ENCODE measurements at places on chromosomes 1 and 21.

- no peak for DNase-seq
Observed at GRCh38 chr1:229653420-229653819, 27.4 kb downstream of the URB2 start.

GRCh38 chr1:151519667-151520066 is 8.5 kb downstream of the CGN start:
- no peak for DNase-seq

DNA sequence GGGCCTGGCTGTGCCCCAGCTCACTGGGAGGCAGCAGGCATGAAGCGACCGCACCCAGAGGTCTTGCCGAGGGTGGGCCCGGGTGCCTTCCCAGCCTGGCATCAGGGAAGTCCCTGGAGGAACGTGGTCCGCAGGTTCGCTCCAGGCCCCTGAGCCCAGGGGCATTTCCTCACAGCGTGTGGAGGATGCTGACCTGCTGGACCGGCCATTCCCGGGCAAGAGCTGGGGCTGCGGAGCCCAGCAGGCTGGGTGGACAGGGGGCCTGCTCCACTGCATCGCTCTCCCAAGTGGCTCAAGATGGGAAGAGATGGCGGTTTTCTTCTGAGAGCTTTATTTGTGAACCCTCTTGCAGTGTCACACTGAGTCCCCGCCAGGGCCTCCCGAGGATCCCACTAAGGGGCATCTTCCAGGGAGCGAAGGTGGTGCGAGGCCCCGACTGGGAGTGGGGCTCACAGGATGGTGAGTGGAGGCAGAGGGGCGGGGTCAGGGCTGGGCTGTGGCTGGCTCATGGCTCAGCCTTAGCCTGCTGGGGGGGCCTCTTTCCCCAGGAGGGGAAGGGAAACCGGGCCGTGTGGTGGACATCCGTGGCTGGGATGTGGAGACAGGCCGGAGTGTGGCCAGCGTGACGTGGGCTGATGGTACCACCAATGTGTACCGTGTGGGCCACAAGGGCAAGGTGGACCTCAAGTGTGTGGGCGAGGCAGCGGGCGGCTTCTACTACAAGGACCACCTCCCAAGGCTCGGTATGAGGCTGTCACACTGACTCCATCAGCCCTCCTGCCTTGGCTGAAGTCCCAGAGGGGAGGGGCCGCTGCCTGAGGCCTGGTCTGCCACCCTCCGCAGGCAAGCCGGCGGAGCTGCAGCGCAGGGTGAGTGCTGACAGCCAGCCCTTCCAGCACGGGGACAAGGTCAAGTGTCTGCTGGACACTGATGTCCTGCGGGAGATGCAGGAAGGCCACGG is 7.2 kb upstream of the MMP23B start:
- no peak for DNase-seq

DNA sequence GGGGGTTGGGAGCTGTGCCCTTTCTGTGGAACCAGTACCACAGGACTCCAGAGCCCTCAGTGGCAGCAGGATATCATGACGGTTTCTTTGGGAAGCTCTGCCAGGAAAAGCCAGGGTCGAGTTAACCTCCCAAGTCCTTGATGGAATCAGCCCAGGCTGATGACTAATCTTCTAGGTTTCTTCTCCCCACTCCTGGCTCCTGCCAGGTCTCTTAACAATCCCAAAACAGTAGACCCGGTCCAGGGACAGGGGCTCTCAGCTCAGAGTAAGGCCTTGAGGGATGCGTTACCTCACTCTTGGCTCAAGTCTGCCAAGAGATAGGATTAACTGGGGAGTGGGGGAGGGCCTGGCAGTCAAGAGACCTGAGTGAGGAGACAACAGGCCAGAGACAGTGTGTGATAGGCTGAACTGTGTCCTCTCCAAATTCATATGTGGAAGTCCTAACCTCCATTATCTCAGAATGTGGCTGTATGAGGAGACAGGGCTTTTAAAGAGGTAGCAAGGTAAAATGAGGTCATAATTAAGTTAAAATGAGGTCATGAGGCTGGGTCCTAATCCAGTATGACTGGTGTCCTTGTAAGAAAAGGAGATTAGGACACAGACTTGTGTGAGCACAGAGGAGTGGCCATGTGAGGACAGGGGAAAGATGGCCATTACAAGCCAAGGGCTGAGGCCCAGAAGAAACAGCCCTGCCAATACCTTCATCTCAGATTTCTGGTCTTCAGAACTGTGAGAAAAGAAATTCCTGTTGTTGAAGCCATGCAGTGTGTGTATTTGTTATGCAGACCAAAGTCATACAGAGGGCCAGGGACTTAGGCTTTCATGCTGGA is 95.0 kb downstream of the BEND5 start:
- DNase-seq, result no peak

GRCh38 chr1:51420867-51421627 is 90.7 kb upstream of the TTC39A start:
- DNase-seq, result no peak

GRCh38 chr1:220927442-220927841 is 48.2 kb downstream of the HLX start:
- no peak for DNase-seq

DNA sequence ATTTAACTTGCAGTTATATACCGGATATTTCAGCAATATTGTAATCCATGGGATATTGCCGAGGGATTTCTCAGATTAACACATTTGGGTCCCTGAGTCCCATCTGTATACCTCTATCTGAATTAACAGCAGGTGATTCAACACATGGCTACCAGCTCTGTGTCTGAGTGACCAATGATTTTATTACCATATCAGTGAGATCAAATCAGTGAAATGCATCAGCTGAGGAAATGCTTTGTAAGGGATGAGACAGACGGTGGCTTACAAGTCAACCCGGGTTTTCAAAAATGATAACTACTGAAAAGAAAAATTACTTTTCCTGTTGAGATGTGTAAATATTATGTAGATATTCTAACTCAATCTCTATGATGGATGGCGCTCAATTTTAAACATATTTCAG is 504.1 kb upstream of the PKN2 start:
- no peak for DNase-seq

GRCh38 chr1:51325391-51325790 is 5.0 kb downstream of the TTC39A start:
- no peak for DNase-seq

- no peak for DNase-seq
Observed at GRCh38 chr21:39842741-39843459, 24.3 kb upstream of the PCP4 start.

DNA sequence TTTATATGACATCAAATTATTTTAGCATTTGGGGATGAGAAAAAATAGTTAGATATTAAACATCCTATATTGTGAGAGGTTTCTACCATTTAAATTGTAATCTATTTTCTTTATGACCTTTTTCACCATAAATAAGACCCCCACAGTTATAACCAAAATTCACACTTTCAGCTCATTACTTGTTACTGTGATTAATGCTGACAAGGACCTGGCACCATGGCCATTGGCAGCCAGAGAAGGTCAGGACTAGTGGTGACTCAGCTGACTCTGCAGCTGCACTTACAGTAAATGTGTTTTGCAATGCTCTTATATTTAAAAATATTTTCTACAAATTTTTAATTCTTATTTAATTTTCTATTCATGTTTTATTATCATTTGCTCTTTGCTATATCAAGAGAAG is 133.3 kb upstream of the C1orf105 start:
- DNase-seq, result no peak

DNA sequence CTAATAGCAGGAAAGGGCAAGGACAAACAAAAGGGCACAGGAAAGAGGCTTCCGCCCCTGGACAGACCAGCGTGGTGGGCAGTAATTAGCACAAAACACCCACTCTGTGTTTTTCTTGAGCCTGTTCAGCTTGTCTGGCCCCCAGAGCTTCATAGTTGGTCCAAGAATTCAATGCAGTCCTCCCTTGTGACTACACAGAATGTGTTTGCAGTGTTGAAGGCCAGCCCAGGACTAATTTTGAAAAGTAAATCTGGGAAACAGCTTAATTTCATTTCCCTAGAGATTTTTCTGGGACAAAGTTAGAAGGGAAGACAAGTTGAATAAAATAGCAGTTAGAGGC is 49.2 kb upstream of the LMO4 start:
- DNase-seq, result no peak

GRCh38 chr1:228980232-228980937 is 245.1 kb downstream of the RHOU start:
- DNase-seq, result no peak

DNA sequence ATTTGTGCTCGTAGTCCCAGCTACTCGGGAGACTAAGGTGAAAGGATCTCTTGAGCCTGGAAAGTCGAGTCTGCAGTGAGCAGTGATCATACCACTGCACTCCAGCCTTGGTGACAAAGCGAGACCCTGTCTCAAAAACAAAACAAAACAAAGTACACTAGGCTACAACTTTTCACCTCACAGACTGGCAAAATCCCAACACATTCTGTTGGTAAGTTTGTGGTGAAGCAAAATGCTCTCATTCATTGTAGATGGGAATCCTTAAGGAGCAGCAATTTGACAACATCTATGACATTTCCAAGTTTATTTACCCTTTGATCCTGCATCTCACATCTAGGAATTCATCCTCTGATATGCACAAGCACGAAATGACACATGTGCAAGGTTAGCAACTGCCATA is 20.2 kb upstream of the SLC1A7 start:
- no peak for DNase-seq

DNA sequence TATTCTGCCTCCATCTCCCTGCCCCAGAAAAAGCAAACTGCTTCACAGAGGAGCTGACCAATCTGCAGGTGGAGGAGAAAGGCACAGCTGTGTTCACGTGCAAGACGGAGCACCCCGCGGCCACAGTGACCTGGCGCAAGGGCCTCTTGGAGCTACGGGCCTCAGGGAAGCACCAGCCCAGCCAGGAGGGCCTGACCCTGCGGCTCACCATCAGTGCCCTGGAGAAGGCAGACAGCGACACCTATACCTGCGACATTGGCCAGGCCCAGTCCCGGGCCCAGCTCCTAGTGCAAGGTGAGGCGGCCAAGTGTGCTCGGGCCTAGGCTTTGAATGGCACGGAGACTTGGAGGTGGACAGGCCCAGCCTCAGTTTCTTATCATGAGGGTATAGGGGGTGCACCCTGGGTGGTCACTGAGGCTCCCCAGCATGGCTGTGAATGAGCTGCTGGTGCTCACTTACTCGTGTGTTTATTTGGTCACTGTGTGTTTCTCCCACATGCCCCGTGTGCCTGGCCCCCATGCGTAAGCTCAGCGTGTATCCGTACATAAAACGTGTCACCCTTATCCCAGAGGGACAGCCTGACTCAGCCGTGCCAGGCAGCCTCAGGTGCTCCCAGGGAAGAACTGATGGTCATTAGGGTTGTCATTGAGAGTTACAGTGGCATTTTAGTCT is 75.8 kb downstream of the OBSCN start:
- DNase-seq, result peak; percentile 13

- no peak for DNase-seq
Observed at GRCh38 chr21:36015045-36015444, 45.3 kb downstream of the SETD4 start.

- no peak for DNase-seq
Observed at GRCh38 chr1:86151427-86151826, 5.1 kb downstream of the COL24A1 start.

DNA sequence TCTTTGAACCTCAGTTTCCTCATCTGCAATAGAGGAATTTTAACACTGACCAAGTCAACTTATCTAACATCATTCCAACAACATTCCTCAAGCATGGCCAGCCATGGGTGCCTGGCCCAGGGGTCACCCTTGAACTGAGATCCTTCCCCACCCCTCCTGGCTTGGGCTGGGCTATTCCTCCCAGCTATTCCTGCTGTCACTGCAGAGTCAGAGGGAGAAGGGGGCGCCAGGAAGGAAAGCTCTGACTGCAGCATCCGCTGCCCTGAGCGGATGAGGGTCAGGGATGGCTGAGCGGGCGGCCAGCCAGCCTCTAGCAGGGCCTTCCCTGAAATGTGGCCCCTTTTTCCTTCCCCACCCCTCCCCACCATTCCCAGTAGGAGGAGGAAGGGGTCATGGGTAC is 3.1 kb downstream of the TINAGL1 start:
- no peak for DNase-seq

- DNase-seq, result no peak
Observed at GRCh38 chr1:116513956-116514355, 56.9 kb downstream of the CD58 start.

DNA sequence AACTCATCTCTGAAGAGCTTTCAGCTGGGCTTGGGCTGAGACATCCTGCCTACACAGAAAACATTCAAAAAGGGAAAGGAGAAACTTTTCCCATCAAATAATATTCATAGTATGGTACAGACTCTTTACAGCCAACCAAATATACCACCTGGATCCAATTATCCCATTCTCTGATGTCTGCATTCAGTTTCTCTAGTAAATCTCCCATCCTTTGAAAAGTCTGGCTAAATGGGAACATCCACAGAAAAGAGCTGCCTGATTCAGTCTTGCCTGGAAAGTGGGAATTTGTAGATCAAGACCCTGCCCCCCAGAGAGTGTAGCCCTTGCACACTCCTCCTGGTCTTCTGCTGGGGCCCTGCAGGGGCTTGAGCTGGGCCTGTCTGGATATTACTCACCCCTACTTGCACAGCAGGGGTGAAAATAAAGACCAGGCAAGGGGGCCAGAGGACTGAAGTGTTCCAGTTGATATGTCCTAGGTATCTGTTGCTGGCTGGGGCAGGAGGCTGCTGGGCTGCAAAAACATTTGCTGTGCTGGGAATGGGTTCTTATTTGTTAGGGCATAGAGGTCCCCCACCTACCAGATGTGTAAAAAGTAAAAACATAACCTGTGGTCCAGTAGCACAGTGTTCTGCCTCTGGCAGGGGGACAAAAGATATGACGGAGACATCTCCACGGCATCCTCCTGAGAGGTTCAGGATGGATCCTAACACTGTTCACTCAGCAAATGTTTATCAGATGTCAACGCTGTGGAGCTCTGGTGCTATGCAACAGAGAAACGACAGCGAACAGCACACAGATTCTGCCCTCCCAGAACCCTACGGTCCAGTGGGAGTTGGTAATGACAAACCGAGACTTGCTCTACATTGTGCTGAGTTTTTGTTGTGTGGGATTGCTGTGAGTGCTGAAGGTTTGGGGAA is 140.3 kb downstream of the PLXNA2 start:
- no peak for DNase-seq

GRCh38 chr1:94240822-94241221 is 3.4 kb upstream of the ARHGAP29 start:
- DNase-seq, result no peak

DNA sequence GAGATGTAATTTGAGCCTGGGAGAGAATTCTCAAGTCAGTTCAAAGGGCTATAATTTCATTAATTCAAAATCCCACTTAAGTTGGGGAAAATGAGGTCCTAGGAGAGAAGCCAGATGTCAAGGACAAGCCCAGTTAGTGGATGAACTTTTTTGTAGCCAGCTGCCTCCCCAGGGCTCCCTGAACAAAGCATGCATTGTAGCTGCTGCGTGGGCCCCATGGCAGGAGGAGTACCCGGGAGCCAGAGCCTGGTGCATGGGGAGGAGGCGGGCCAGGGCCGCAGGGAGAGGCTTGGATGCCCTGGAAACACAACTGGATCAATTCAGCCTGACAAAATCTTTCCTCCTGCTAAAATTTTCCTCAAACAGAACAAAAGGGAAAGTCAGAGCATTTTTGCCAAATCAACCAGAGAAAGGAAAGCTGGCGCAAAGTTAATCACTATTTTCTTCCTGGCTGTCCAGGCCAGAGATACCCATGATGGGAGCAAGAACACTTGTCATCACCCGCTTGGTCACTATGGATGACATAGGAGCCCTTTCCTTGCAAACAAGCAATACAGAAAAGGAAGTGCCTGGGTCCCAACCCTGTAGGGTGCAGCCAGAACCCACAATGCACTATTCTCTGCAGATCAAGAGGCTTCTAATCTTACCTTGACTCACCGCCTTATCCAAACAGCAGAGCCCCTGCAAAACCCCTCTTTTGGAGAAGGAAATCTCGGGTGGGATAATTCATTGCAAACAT is 248.1 kb upstream of the RAB4A start:
- DNase-seq, result no peak
